ENCODE measurements at places on chromosomes 6 and 20.

GRCh38 chr6:70398783-70399728 is 14.3 kb upstream of the FAM135A start:
- DNase-seq, result no peak

DNA sequence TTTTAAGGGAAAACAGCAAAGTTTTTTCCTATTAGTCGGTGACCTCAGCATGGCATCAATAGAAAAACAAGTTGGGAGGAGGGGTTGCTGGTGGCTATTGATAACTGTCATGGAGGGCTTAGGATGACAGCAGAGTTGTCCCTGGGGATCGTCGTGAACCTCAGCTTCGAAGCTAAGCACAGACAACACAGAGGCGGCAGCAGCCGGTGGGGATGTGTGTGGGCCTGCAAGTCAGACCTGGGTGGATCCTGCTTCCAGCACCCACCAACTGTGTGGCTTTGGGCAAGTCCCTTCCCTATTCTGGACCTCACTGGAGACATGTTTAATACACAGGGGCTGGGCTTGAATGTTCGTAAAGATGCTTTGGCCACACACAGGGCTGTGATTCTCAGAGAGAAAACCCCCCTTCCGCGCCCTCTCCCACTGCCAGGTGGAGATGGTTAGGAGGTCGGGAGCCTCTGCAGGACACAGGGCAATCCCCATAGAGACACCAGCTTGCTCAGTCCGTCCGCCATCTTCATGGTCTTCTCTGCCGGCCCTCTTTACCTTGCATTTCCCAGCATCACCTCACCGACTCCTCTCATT is 83.1 kb upstream of the TOX2 start:
- no peak for DNase-seq

DNA sequence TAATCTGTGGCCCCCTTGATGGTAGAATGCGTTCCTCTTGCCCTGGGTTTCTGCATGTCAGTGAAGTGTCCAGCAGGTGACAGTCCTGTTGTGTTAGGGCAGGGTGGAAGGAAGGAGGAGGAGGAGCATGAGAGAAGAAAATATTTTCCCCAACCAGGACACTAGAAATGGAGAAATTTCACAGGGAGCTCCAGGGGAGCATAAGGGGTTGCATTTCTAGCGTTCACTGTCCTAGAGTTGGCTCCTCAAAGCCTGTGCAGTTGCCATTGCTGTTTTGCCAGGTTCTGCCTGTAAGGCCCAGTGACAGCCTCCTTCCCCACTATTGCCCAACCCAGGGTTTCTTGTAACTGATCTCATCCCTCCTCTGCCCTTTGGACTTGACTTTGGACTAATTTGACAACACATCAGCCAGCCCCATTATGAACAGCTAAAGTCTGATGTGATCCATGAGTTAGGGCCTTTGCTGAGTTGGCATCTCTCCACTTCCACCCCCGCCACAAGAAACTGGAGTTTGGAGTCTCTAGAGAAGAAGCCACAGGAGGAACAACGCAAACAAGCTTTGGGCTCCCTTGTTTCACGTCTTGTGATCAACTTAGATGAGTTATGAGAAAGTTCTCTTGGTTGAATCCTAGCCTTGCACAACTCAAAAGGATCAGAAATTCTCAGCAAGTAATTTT is 14.0 kb upstream of the FAM50B start:
- DNase-seq, result no peak

GRCh38 chr6:99668036-99668705 is 61.5 kb downstream of the PRDM13 start:
- DNase-seq, result no peak

GRCh38 chr6:111873178-111874024 is at the start of gene FYN:
FYN (minus strand) TSS chr6:111873452; CDS start chr6:111720051, 153,401 bp downstream.
- peak; percentile 97 for DNase-seq

GRCh38 chr6:53718597-53719460 is 53.3 kb upstream of the KLHL31 start:
- DNase-seq, result no peak

- DNase-seq, result no peak
These were observed 97.8 kb downstream of the TNFAIP3 start for GRCh38 chr6:137964876-137965275.

DNA sequence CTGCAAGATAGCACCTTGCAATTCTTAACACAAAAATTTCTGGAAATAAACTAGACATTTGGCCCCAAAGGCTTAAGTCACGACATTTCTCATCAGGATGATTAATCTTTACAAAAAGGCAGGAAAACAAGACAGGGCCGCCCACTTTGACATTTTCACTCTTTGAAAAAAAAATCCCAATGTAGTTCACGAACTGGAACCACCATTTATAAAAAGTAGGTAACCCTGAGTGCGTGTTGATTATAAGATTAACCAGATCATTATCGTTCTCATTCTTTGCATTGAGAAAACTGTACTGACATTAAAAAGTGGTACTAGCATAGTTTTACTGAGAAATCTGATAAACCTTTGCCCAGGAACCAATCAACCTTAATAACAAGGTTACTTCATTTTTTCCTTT is 108.8 kb downstream of the HUS1B start:
- no peak for DNase-seq

DNA sequence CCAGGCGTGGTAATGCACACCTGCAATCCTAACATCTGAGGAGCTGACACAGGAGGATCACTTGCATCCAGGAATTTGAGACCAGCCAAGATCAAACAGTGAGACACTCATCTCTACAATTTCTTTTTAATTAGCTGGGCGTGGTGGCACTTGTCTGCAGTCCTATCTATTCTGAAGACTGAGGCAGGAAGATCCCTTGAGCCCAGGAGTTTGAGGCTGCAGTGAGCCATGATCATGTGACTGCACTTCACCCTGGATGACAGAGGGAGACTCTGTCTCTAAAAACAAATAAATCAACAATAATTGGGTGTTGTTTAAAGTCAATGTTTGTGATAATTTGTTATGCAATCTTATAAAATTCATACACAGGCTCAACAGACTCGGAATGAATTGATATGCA is 18.0 kb upstream of the HLA-A start:
- no peak for DNase-seq

- DNase-seq, result no peak
These were observed 25.0 kb upstream of the ABT1 start for GRCh38 chr6:26571592-26572296.

DNA sequence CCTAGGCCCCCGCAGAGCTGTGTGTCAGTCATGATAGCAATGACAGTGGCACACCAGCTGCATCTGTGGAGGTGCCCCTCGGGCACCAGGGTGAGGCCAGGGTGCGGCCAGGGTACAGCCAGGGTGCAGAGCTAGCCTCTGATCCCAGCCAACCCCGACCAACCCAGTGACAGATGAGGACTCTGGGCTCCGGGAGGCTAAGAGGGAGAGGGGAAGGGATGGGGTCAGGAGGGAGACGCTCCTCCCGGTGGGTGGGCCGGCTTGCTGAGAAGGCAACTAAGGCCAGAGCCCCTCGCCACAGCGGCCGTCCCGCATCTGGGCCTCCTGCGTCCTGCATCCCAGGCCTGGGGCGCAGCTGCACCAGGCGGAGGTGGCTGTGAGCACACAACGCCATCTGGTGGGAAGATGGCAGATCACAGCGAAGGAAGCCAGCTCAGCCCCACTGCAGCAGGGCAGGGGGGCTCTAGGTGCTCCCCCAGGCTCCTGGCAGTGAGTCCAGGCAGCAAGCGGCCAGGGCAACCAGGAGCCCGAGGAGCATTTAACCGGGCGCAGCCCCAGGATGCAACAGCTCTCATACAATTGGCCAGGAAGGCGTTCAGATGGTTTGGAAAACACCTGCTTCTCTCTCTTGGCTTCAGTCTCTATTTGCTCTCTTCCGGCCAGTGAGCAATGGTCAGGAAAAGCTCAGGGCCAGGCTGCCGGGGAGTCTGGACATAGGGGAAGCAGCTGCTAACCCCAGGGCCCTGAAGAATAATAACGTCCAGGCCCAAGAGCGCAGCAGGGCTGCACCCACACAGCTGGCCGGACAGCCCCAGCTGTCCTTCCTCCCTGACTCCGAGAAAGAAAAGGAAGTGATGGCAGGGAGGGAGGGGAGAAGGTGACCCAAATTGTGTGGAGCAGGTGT is 169.4 kb downstream of the TAF4 start:
- no peak for DNase-seq

GRCh38 chr20:21801193-21801592 is 95.7 kb downstream of the PAX1 start:
- no peak for DNase-seq

GRCh38 chr6:106048336-106048735 is 37.8 kb upstream of the PRDM1 start:
- no peak for DNase-seq

- DNase-seq, result no peak
These were observed 1308.9 kb upstream of the MAP3K7 start for GRCh38 chr6:91895599-91896285.

GRCh38 chr20:51345601-51346101 is 196.9 kb downstream of the NFATC2 start:
- DNase-seq, result no peak

DNA sequence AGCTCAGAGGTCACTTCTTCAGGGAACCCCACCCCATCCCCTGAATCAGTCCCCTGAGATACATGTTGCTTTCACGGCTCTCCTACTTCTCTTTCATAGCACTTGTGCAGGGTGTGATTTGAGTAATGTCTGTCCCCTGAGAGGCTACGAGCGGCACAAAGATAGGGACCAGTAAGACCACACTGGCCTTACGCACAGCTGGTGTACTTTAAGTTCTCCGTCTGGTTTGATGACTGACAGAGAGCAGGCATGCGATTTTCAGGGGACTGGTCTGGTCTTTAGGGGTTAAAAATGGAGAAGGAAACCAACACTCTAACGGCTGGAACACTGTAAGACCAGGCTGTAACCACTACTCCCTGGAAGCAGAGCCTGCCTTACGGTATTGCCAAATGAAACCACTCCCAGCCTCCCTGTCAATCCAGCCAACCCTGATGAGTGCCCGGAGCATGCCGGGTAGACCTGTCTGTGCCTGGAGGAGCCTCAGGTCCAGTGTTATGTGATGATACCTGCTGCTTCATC is 47.1 kb downstream of the ELMO2 start:
- DNase-seq, result no peak

DNA sequence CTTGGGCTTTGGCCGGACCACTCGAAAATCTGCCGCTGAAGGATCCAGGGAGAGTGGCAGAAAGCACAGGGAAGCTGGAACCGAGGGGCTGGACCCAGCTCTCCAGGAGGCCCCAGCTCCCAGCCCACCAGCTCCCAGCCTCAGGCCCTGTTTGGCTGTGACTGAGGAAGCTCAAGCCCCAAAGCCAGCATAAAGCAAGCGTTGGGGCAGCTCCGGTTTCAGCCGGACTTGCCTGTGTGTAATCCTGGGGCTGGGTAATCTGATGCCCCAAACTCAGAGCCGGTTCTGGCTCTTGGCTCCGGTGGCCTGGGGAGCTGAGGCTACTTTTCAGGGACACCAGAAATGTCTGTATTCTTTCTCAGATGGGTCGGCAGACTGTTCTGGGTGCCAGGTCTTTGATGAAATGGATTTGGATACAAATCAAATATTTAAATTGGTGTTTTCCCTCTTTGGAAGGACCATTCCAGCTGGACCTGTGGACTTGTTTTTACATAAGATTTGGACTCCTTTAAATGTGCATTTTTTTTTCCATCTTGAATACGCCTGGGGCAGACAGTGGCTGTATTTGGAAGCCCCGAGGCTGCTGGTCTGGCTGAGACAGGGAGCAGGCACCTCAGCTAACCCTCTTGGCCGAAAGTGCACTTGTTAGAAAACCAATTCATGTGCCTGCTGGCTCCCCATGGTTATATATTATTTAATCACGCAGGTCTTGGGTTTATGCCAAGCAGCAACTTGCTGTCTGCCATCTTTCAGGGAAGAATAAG is 29.7 kb downstream of the RPP40 start:
- no peak for DNase-seq

- DNase-seq, result no peak
These were observed 40.1 kb downstream of the TRAF3IP2 start for GRCh38 chr6:111565326-111566221.

GRCh38 chr6:29797135-29797534 is 30.5 kb upstream of the HLA-G start:
- DNase-seq, result no peak

DNA sequence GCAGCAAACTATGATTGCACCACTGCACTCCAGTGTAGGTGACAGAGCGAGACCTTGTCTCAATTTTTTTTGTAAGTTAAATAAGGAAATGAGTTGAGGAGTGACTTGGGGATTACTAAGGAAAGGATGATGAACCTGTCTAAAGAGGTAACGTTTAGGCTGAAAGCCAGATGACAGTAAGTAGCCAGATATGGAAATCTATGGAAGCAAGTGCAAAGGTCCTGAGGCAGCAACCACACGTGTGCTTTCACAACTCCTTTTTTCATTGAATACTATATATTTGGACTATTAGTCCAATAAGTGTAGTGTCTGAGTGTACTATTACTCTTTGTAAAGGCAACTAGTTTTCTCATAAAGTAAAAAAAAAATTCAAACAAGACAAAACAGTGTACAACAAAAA is 147.4 kb downstream of the CD24 start:
- DNase-seq, result no peak

GRCh38 chr6:10976571-10976970 is 67.5 kb downstream of the ELOVL2 start:
- no peak for DNase-seq

Measured in T-helper 22 cell (primary cell).